ENCODE measurements at places on chromosomes 7 and 10. TPM values are rescaled to one million over a fixed set of nuclear protein-coding genes. Genes with fewer than 3 reads are reported as not detected.

VIM gene
- total RNA-seq = 798 TPM

- DNase-seq = no peak
Measured at GRCh38 chr10:90915766-90916075, 5.2 kb downstream of the ANKRD1 start.

DNA sequence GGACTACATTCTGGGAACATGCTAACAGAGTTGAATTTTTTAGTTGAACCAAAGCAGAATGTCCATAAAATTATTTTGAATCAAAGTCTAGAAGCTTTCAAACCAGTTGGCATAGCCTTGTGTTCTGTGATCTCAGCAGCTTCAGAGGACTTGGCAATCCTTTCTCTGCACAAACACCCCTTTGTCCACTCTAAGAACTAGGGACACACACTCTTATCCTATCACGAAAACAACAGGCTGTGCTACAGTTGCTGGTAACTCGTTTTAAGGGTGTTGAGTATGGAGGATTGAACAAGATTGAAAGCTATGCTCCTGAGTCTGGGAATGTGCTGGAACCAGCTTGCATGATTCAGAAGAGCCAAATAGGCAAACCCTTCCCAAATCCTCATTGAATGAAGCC lies 76.4 kb upstream of the PRSS58 start:
- no peak for DNase-seq

GRCh38 chr10:31490858-31491504 lies 172.0 kb downstream of the ZEB1 start:
- DNase-seq = no peak

GRCh38 chr10:130041451-130042371 lies 68.9 kb downstream of the C10orf143 start:
- DNase-seq = no peak
